Stimulated activated effector memory CD8-positive, alpha-beta T cell treated with anti-CD3 and anti-CD28 coated beads, Interleukin-12 subunit alpha, Interleukin-12 subunit beta, amount 100 ng/mL, for 72 hours (primary cell): ENCODE measurements at places on chromosomes 7 and 10.

- no peak for DNase-seq
Measured at GRCh38 chr10:116082206-116082605, 190.8 kb downstream of the GFRA1 start.

GRCh38 chr10:110803239-110803749, 68.4 kb upstream of the PDCD4 start:
- DNase-seq: no peak

- no peak for DNase-seq
Measured at GRCh38 chr7:92648067-92648466, 57.9 kb upstream of the FAM133B start.

DNA sequence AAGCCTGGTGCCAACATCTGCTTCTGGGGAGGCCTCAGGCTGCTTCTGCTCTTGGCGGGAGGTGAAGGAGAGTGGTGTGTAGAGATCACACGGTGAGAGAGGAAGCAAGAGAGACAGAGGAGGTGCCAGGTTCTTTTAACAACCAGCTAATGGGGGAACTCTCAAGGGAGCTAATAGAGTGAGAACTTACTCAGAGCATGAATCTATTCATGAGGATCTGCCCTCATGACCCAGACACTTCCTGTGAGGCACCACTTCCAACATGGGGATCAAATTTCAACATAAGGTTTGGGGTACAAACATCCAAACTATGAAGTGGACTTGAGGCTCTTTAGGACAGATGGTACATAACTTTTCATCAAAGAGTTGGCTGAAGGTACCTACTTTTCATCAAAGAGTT, 5.1 kb upstream of the ZNF32 start:
- no peak for DNase-seq

DNA sequence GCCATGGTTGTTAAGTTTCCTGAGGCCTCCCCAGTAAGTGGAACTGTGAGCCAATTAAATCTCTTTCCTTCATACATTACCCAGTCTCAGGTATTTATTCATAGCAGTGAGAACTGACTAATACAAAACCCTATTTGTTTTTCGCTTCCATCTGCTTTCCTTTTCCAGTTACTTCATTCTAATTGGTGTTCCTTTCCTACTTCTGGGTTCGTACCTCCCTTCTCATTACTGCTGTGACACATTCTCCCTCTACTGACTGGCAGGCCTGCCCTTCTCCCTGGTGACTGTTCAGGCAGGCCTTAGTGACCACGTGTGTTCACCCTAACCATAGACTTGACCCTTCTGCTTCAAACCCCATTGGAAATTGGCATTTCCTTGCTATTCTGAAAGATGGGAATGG, 37.7 kb downstream of the MTURN start:
- no peak for DNase-seq
